Right lobe of liver (tissue), 6 donors: ENCODE measurements at places on chromosomes 3 and 15.
A peak's percentile ranks its signal among the peaks of the same experiment; 100 is the strongest.

GRCh38 chr3:127425505-127426443, 137.9 kb upstream of the PRR20G start:
- no peak overlapping the region for H3K27ac ChIP-seq
- no peak overlapping the region for H3K4me3 ChIP-seq
- DNase-seq, result peak; percentile 18
- no peaks in the 10 kb centered on the region for H3K27me3 ChIP-seq
- no peaks in the 10 kb centered on the region for H3K36me3 ChIP-seq

- DNase-seq, result peak; percentile 76
- peak overlapping the region; percentile 99 for H3K27ac ChIP-seq
- H3K4me3 ChIP-seq, result peak overlapping the region; percentile 0
- H3K27me3 ChIP-seq, result no peaks in the 10 kb centered on the region
Observed at GRCh38 chr3:44439499-44440295, 37.8 kb downstream of the ZNF445 start.

DNA sequence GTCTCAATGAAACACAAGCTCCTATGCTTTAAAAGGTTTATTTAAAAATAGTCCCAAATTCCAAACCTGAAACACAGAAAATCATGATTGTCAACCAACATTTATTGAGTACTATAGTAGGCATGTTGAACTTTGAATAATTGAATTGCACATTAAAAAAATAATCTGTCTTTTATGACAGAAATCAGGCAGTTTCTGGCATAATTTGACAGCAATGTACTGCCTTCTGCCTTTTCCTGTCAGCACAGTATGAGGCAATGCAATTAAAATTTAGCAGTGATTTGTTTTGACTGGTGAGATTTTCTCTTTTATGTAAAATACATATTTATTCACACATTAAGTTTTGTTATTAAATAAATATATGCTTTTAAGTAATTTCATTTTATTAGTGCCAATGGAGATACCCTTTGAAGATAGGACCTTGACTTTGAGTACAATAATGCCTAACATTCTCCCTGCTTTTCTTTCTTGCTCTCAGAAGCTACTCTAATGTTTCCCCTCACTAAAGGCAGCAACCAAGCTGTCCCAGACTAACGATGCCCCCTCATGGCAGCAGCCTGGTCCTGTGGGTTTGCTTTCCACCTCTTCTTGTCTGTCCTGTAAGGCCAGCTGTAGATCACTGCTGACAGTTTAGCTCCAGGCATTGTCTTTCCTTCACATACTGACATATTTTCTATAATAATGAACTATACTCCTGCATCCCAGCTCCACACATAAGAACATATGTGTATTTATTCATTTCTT, 346.7 kb downstream of the IL20RB start:
- H3K36me3 ChIP-seq, result no peaks in the 10 kb centered on the region
- H3K27me3 ChIP-seq, result no peaks in the 10 kb centered on the region
- DNase-seq, result no peak
- H3K27ac ChIP-seq, result no peak overlapping the region

DNA sequence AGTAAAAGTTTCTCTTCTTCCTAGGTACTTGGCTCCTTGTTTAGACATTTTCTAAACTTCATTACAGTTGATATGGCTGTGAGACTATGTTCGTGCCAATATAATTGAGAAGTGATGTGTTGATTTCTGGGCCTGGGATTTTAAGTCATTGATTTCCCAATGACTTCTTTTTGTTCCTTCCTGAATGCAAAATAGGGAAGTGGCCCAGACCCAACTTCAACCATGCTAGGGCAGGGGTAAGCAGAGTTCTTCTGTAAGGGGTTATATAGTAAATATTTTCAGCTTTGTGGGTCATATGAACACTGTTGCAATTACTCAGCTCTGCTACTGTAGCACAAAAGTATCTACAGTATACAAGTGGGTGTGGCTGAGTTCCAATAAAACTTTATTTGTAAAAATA, 320.1 kb upstream of the WNT5A start:
- H3K27me3 ChIP-seq, result no peaks in the 10 kb centered on the region
- DNase-seq, result no peak
- H3K4me1 ChIP-seq, result no peaks in the 10 kb centered on the region
- H3K4me3 ChIP-seq, result no peak overlapping the region

DNA sequence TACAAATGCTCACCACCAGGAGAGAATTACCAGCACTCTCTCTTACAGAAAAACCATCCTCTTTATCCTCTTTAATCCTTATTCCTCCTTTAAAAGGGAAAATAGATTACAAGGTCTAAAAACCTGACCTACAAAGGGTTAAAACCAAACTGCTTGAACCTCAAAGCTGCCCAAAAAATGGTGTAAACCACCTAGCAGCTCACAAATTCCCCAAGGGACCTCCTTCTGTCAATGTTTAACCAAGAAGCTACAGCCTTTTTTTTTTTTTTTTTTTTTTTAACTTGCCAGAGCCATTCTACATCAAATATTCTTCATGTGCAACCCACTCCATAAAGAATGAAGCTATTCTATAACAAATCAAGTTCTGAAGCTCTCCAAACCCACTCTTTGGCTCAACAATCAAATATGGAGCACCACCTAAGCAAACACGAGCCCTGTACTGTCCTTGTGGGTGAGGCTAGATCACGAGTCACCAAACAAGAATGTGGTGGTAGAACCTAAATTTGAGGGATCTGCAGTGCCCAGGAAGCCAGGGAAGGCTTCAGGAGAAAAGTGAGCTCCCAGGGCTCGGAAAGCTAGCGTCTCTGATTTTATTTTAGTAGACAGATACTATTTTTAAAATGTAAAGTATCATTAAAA, 20.1 kb downstream of the OSBPL10 start:
- H3K4me3 ChIP-seq, result no peak overlapping the region
- H3K36me3 ChIP-seq, result no peaks in the 10 kb centered on the region
- no peaks in the 10 kb centered on the region for H3K27me3 ChIP-seq
- H3K27ac ChIP-seq, result no peak overlapping the region
- no peak for DNase-seq

GRCh38 chr3:29478611-29479010, 197.7 kb downstream of the RBMS3 start:
- no peaks in the 10 kb centered on the region for H3K36me3 ChIP-seq
- DNase-seq, result no peak
- no peaks in the 10 kb centered on the region for H3K27me3 ChIP-seq
- H3K4me1 ChIP-seq, result no peaks in the 10 kb centered on the region
- no peak overlapping the region for H3K4me3 ChIP-seq

GRCh38 chr15:74843891-74844299, 939 bp upstream of the ULK3 start:
- H3K4me3 ChIP-seq, result no peak overlapping the region
- no peak for DNase-seq
- peaks cover 13% of the 10 kb centered on the region for H3K4me1 ChIP-seq
- H3K27me3 ChIP-seq, result no peaks in the 10 kb centered on the region
- H3K27ac ChIP-seq, result no peak overlapping the region

- peaks cover 16% of the 10 kb centered on the region for H3K4me1 ChIP-seq
- no peaks in the 10 kb centered on the region for H3K27me3 ChIP-seq
- no peak overlapping the region for H3K4me3 ChIP-seq
- H3K27ac ChIP-seq, result no peak overlapping the region
Observed at GRCh38 chr3:195156286-195156890, 114.6 kb downstream of the XXYLT1 start.

DNA sequence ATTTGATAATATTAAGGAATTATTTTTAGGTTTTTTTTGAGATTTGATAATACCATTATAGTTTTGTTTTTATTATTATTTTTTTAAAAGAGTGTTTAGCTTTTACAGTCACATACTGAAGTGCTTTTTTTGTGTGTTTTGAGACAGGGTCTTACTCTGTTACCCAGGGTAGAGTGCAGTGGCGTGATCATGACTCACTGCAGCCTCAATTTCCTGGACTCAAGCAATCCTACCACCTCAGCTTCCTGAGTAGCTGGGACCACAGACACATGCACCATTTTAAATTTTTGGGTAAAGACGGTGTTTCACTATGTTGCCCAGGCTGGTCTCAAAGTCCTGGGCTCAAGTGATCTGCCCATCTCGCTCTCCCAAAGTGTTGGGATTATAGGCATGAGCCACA, 73.0 kb downstream of the SUMF1 start:
- no peak overlapping the region for H3K4me3 ChIP-seq
- no peak for DNase-seq
- no peaks in the 10 kb centered on the region for H3K4me1 ChIP-seq
- no peaks in the 10 kb centered on the region for H3K27me3 ChIP-seq
- H3K36me3 ChIP-seq, result no peaks in the 10 kb centered on the region

GRCh38 chr3:9914559-9915253, 2.2 kb upstream of the IL17RC start:
- peak overlapping the region; percentile 70 for H3K27ac ChIP-seq
- no peaks in the 10 kb centered on the region for H3K27me3 ChIP-seq
- no peak for DNase-seq
- H3K4me1 ChIP-seq, result no peaks in the 10 kb centered on the region
- H3K36me3 ChIP-seq, result no peaks in the 10 kb centered on the region
- H3K4me3 ChIP-seq, result peak overlapping the region; percentile 73

GRCh38 chr3:101950510-101950909, 101.2 kb downstream of the NFKBIZ start:
- H3K36me3 ChIP-seq, result no peaks in the 10 kb centered on the region
- no peak overlapping the region for H3K4me3 ChIP-seq
- DNase-seq, result no peak
- no peaks in the 10 kb centered on the region for H3K4me1 ChIP-seq
- H3K27ac ChIP-seq, result no peak overlapping the region

- H3K36me3 ChIP-seq, result no peaks in the 10 kb centered on the region
- no peak overlapping the region for H3K4me3 ChIP-seq
- no peak overlapping the region for H3K27ac ChIP-seq
- no peak for DNase-seq
Observed at GRCh38 chr3:155443815-155444214, 150.3 kb upstream of the STRIT1 start.

- H3K27ac ChIP-seq, result no peak overlapping the region
- H3K36me3 ChIP-seq, result no peaks in the 10 kb centered on the region
- no peak overlapping the region for H3K4me3 ChIP-seq
Observed at GRCh38 chr3:114743746-114744485, 403.2 kb downstream of the ZBTB20 start.

DNA sequence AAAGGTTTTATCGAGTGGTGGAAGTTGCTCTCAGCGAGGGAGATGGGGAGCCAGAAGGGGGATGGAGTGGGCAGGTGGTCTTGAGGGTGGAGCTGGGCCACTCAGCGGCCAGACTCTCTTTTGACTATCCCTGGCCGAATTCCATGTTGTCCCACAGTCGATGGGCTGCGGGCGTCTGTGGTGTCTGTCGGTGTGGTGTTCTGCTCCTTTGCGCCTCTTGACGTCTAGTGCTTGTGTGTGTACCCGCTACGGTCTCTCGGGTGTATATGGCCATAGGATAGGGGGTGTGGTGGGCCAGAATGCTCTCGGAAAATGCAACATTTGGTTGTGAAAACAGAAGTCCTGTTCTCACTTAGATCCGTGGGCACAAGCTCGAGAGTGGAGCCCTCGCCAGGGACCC, 297.0 kb downstream of the CGGBP1 start:
- H3K4me1 ChIP-seq, result no peaks in the 10 kb centered on the region
- DNase-seq, result no peak
- no peak overlapping the region for H3K27ac ChIP-seq
- no peak overlapping the region for H3K4me3 ChIP-seq
- no peaks in the 10 kb centered on the region for H3K36me3 ChIP-seq

DNA sequence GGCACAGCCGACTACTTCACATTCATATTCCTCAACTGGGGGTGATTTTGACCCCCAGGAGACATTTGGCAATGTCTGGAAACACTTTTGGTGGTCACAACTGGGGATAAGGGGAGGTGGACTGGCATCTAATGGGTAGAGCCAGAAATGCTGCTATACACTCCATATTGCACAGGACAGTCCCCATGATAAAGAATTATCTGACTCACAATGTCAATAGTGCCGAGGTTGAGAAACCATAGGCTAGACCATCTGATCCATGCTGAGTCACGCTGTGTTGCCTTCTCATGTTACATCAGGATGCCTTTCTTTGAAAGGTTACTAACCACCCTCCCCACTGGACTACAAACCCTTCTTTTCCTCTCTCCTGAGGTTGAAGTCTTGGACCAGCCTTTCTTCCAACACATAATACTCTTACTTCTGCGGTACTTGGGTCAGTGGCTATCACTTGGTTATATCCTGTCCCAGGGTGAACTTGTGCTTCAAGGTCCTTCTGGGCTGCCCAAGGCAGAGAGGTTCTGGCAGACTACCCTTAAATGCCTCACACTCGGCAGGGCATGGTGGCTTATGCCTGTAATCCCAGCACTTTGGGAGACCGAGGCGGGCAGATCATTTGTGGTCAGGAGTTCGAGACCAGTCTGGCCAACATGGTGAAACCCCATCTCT, 68.8 kb downstream of the CTNNB1 start:
- H3K27me3 ChIP-seq, result no peaks in the 10 kb centered on the region
- no peak for DNase-seq
- H3K27ac ChIP-seq, result no peak overlapping the region
- no peaks in the 10 kb centered on the region for H3K36me3 ChIP-seq
- H3K4me3 ChIP-seq, result no peak overlapping the region

DNA sequence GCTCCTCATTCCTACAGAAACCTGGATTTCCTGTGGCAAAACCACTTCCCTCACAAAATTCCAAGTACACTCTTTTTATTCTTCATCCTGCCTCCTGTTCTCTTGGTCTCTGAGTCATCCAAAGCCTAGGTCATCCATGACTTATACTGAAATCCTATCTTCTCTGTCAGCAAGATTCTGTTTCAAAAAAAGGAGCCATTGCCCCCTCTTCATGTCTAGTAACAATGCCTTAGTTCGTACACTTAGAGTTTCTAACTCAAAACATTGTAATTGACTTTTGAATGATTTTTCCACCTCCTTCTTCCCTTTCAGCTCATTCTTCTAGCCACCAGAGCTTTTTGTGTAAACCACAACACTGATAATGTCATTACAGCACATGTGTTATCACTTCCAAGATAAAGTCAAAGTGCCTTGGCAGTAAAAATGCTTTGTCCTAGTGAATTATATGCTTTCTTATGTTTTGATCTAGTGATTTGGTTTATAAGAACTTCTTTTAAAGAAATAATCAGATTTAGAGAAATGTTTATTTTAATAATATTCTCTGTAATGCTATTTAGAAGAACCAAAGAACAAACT, 256.5 kb upstream of the NECTIN3 start:
- no peaks in the 10 kb centered on the region for H3K27me3 ChIP-seq
- no peaks in the 10 kb centered on the region for H3K36me3 ChIP-seq
- no peak for DNase-seq
- H3K4me1 ChIP-seq, result no peaks in the 10 kb centered on the region
- H3K27ac ChIP-seq, result no peak overlapping the region
- no peak overlapping the region for H3K4me3 ChIP-seq

DNA sequence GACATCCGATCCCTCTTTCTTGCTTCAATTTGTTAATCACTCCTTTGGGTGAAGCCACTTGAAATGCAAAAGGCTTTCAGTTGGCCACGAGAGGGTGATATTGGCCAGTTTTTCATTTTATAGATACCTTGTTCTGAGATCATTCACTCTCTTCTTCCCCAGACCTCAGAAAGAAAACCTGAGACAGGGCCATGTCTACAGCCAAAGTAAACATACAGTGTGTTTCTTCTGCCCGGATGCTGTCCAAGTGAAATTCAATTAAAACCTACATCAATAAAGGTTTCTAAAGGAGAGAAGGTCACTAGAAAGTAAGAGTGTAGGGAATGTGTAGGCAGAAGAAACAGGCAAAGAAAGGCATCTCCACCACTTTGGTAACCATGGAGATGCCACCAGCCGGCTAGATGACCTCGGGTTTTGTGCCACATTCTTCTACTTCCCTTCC, 39.5 kb upstream of the FMN1 start:
- H3K36me3 ChIP-seq, result no peaks in the 10 kb centered on the region
- no peak overlapping the region for H3K4me3 ChIP-seq
- DNase-seq, result no peak
- H3K27me3 ChIP-seq, result peaks cover 10% of the 10 kb centered on the region

- H3K4me1 ChIP-seq, result no peaks in the 10 kb centered on the region
- H3K27me3 ChIP-seq, result no peaks in the 10 kb centered on the region
- H3K27ac ChIP-seq, result no peak overlapping the region
- H3K4me3 ChIP-seq, result no peak overlapping the region
- H3K36me3 ChIP-seq, result no peaks in the 10 kb centered on the region
Observed at GRCh38 chr15:73403171-73403570, 34.4 kb upstream of the HCN4 start.
